Esophagus squamous epithelium (tissue), 5 donors: ENCODE measurements at places on chromosomes 12 and 14.

GRCh38 chr14:101469382-101470247 is 91.7 kb upstream of the DIO3 start:
- no peak for DNase-seq

- no peak for DNase-seq
These were observed 39.5 kb downstream of the PPHLN1 start for GRCh38 chr12:42365486-42365885.

- no peak for DNase-seq
These were observed 110.6 kb upstream of the TMEM132D start for GRCh38 chr12:130014485-130014807.

- DNase-seq: no peak
These were observed 493.4 kb upstream of the TMEM132C start for GRCh38 chr12:127773520-127773919.

DNA sequence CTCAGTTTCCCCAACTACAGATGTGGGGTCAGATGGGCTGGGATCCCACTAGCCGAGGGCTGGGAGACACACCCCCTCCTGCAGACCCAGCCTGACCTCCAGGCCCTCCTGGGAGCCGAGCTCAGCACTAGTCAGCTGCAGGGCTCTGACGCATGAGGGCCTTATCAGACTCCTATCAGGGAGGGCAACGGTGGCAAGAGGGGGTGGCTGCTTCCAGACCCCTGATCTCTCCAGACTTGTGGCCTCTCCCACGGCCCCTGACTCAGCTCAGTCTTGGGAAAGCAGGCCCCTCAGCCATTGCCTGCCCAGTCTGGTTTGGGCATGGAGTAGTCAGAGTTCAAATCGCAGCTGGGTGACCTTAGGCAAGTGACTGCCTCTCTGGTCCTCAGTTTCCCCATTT is 2.5 kb downstream of the RASAL1 start:
- no peak for DNase-seq

DNA sequence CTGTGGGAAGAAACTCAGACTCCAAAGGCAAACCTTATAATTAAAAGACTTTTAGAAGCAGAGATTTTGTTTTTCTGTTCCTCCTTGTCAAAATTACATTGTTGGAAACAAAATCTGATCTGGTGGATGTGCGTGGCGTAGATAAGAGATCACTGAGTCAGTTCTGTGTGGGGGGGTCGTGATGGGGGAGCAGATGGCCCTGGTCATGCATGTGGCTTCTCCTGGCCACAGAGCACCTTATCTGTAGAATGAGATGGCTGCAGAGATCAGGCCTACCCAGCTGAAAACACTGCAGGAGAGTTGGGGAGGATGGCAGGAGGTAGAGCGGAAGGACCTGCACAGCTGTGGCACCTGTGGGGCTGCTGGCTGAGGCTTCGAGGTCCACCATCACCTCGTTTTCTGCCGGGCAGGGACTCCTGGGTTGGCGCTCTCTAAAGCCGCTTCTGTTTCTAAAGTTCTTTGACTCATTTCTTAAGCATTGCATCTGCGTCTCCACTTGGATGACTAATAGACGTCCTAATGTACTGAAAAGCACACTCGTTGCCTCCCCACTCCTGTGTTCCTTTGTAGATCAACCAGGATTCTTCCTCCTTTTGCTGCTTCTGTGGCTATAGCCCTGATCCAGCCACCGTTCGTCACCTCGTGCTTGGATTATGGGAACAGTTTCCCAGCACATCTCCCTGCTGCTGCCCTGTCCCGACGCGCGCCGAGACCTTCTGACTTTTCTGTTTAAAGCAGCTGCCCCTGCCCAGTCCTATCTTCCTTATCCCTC is 93.4 kb downstream of the TSPAN9 start:
- no peak for DNase-seq

DNA sequence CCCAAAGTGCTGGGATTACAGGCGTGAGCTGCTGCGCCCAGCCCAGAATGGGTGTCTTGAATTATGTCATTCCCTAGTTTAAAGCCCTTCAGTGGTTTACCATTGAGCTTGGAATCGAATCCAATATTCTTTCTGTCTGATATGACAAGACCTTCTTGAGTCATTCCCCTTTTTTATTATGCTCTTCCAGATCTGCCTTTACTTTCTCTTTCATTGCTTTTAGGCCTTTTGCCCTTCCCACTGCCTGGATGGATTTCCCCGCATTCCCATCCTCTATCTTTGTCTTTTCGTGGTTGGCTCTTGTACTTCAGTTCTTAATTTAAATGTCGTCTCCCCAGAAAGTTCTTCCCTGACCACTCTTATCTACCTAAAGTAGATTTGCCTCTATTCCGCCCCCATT is 1.6 kb downstream of the TRAFD1 start:
- no peak for DNase-seq

DNA sequence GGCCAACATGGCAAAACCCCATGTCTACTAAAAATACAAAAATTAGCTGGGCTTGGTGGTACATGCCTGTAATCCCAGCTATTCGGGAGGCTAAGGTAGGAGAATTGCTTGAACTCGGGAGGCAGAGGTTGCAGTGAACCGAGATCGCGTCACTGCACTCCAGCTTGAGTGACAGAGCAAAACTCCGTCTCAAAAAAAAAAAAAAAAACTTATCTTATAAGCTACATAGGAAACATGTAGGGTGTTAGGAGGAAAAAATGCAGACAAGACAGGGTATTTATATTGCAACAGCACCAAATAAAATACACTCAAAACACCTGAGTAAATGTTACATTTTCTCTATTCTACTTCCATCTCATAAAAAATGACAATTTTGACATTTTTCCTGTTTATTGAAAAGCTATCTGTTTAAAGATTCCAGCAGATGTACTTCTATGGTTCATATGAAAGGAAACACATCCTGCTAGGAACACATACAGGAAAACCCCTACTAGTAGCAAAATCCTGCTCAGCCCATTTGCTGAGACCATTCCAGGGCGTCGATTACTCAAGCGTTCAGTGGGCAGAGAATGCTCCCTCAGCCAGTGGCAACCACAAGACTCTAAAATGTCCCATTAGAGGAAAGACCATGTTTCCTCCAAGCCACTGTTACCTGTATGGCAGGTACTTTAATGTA is 19.7 kb downstream of the CORO1C start:
- no peak for DNase-seq

- DNase-seq: no peak
These were observed 36.3 kb upstream of the NTF3 start for GRCh38 chr12:5395443-5396271.

- no peak for DNase-seq
These were observed 257.8 kb downstream of the DPF3 start for GRCh38 chr14:72636094-72636493.

DNA sequence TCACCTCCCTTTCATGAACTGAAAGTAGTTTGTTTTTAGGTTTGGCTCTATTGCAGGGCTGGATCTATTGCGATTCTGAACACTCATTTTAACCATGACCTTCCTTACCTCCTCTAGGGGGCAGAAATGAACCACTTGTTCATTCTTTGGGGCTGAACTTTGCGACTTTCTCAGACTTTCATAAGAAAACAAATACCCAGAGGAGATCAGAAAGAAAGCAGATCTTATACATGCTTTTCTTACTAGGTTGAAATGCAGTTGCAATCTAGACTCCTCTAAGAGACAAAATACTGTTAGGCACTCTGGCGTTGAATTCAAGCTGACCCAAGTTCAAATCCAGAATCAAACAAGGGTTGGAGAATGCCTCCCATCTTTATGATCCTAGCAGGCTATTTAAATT is 32.6 kb upstream of the PLEKHG3 start:
- DNase-seq: no peak

DNA sequence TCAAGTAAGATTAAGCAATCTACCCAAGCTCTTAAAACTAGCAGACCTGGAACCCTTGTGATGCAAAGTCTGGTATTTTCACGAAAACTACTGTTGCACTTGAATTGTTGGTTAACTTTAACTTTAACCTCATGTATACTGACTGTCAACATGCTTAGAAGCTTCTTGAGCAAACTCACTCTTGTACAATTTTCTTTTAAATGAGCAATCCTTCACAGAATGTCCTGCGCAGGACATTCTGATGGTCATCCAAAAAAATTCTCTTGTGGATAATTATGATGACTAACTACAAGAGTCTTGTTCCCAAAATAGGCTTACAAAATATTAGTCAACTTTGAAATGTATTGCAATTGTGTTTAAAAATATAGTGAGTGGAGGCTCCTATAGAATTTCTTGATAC is 54.0 kb upstream of the PDE3A start:
- DNase-seq: no peak

- no peak for DNase-seq
These were observed 64.2 kb downstream of the DNAI7 start for GRCh38 chr12:25130741-25131188.

DNA sequence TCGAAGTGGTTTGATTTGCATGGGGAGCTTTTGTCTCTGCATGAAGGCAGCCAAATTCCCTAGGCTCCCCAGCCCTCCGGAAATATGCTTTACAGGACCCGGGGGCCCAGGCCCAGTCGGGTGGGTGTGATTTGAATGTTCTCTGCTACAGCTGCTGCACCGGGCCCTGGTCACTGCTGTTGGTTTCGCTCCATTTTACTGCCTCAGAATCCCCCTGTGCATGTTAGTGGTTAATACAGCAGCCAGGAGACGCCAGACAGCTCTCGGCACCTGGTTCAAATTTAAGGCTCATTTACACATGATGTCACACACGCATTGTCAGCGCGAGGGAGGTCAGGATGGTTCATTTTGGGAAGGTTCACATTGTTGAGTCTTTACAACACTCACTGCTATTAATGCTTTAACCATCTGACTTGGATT is 99.6 kb downstream of the SLC38A6 start:
- no peak for DNase-seq

- DNase-seq: no peak
These were observed 243.9 kb downstream of the DIO2 start for GRCh38 chr14:79967453-79967852.

DNA sequence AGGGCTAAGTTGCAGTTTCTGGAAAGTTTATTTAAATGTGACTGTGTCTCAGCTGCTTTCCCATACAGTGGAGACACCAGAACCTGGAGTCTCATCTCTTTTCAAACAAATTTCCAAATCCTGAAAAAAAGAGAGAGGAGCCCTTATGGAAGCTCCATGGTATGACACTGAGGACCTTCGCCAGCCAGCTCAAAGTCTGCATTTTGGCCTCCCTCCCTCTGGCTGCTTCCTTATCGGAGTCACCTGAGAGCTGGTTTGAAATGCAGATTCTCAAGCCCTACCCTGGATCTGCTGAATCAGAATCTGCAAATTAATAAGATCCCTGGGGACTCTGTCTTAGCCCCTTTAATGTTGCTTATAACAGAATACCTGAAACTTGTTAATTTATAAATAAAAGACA is 21.7 kb upstream of the JDP2 start:
- no peak for DNase-seq

- no peak for DNase-seq
These were observed 12.9 kb downstream of the BRAP start for GRCh38 chr12:111672822-111673381.

- no peak for DNase-seq
These were observed 269.0 kb upstream of the CLEC14A start for GRCh38 chr14:38524636-38525509.

- DNase-seq: no peak
These were observed 23.6 kb downstream of the DAD1 start for GRCh38 chr14:22565391-22565945.

DNA sequence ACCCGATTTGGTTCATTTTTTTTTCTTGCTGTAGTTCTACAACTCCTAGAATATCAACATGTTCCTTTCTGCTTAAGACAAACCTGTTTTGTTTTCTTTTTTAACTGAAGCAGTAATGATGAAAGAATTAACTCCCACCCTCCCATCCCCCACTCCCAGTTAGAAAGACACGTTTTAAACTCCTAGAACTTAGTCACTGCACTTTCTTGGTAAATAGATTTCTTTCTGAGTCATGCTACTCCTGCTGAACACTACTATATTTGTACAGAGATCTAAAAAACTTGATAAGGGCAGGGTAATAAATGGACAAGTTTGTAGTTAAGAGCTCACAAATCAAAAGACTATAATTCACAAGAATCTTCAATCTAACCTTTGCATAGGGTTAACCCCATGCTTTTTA is 118.9 kb upstream of the PTPRB start:
- DNase-seq: no peak

- DNase-seq: no peak
These were observed 13.7 kb downstream of the KRT72 start for GRCh38 chr12:52587563-52587962.

- DNase-seq: no peak
These were observed 116.6 kb downstream of the CALM1 start for GRCh38 chr14:90513161-90514014.

DNA sequence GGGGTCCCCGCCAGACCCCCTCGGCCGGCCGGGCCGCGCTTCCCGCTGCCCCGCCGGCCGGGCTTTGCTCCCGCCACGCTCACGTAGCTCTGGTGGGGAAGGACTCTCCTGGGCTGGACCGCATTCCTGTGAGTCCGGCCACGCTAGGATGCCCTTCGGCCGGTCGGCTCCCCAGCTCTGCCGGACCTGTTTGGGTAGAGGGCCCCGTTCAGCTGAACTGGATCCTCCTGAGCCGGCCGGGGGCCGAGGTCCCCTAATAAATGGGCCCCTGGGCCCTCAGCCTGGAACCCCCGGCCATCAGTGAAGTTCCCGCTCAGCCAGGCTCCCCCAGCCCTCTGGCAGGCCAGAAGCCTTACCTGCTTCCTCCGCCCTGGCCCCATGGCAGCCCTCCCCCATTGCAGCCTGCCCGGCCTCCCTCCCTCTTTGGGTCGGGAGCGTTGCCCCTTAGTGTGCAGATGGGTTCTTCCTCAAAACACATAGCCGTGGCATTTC is 593 bp downstream of the UNC119B start:
- no peak for DNase-seq

DNA sequence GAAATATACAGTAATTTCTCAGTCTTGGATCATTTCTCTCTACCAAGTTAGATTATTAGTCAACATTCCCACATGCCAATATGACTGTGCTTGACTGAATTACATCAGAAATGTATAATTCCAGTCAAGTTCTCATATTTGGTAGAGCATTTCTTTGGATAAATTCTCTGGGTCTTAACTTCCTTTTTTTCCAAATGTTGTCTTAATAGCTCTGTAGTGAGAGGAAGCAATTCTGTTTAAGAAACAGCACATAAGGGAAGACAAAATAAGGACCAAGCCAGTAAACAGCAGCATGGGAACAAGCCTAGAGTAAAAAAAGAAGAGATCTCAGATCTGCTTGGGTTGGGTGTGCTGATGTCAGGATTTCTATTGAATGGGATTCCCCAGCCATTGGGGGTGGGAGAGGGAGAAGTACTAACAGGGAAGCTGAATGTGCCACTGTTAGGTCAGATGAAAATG is 14.2 kb upstream of the DYRK2 start:
- no peak for DNase-seq

- DNase-seq: no peak
These were observed 46.9 kb downstream of the ADIPOR2 start for GRCh38 chr12:1737652-1738286.

DNA sequence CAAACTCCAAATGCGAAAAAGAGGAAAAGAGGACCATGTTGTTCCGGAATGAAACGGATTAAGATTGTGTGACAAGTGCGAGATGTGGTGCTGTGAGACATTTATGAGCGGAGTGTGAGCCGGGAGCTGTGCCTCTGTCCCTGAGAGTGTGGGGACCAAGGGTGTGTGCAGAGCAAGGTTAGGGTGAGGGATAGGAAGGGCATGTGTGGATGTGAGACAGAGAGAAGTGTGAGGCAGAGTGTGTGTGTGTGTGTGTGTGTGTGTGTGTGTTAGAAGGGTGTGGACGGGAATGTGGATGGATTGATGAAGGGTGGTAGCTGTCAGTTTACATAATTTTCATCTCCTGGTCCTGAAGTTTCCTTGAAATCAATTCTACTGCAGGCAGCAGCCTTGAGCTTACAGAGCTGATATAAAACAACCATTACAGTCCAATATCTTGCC is 4.3 kb upstream of the OTX2 start:
- DNase-seq: no peak

GRCh38 chr12:12899530-12900380 is 8.4 kb downstream of the GPRC5A start:
- no peak for DNase-seq
